ENCODE measurements at places on chromosomes 6 and 20.
A peak's percentile ranks its signal among the peaks of the same experiment; 100 is the strongest.

DNA sequence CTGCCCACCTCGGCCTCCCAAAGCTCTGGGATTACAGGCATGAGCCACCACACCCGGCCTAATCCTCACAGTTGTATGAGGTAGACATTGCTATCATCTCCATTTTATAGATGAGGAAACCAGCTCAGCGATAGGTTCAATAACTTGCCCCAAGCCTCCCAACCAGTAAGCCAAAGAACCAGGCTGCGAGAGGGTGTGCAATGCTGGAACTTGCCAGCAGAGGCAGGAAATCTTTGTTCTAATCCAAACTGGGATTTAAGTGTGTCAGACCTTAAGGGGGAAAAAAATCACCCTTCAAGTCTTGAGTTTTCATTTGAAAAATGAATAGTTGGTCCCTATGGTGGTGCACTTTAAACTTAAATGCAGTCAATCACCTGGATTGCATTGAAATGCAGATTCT lies 20.1 kb upstream of the RNGTT start:
- DNase-seq = peak; percentile 42
- H3K4me3 ChIP-seq = no peak overlapping the region
- no peaks in the 10 kb centered on the region for H3K36me3 ChIP-seq
- H3K27me3 ChIP-seq = peaks cover 4% of the 10 kb centered on the region

DNA sequence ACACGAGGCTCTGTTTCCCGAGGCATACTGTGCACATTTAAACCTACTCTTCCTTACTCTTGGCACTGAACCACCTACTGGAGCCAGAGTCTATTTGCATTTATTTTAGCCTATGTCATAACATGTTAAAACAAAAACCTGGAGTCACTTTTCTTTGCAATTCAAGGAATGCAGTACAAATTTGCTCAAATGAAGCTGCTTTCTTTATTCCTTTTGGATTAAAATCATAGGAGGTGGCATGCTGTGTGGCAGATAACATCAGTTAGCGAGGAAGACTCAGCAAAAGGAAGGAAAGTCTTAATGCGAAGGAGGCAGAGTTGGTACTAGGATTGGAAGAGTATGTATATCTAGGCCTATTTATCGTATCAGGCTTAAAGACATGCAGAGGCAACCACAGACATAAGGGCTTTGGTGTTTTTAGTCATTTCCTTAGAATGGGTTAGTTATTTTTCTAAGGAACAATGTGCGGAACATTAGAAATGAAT lies 92.9 kb downstream of the SAMD3 start:
- H3K36me3 ChIP-seq = peaks cover 71% of the 10 kb centered on the region
- H3K27ac ChIP-seq = no peak overlapping the region
- H3K27me3 ChIP-seq = no peaks in the 10 kb centered on the region

DNA sequence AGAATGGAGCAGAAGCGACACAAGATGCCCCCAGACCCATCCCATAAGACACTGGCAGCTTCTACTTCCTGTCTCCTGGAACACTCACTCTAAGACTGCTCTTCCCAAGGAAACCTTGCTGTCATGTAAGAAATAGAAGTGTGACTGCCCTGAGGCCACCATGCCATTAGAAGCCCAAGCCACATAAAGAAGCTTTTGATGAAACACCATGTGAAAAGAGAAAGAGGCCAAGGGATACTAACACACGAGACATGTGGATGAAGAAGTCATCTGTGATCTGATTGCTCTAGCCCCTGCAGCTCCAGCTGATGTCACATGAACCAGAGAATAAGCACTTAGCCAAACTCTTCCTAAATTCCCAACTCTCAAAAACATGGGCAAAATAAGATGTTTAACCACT lies 117.9 kb upstream of the PCSK2 start:
- no peak overlapping the region for H3K4me3 ChIP-seq
- no peak for DNase-seq
- no peaks in the 10 kb centered on the region for H3K27me3 ChIP-seq
- H3K27ac ChIP-seq = no peak overlapping the region

GRCh38 chr6:38797391-38797790 lies 82.3 kb downstream of the DNAH8 start:
- H3K4me1 ChIP-seq = no peaks in the 10 kb centered on the region
- no peak for DNase-seq
- no peak overlapping the region for H3K4me3 ChIP-seq
- no peaks in the 10 kb centered on the region for H3K36me3 ChIP-seq
- H3K27me3 ChIP-seq = peaks cover 37% of the 10 kb centered on the region
- H3K27ac ChIP-seq = no peak overlapping the region

- H3K36me3 ChIP-seq = peaks cover 35% of the 10 kb centered on the region
- H3K27ac ChIP-seq = no peak overlapping the region
- peaks cover 29% of the 10 kb centered on the region for H3K4me1 ChIP-seq
- no peak for DNase-seq
- H3K4me3 ChIP-seq = no peak overlapping the region
Measured at GRCh38 chr20:3126527-3126859, 33.2 kb downstream of the FASTKD5 start.

- no peaks in the 10 kb centered on the region for H3K27me3 ChIP-seq
- no peaks in the 10 kb centered on the region for H3K36me3 ChIP-seq
- peaks cover 3% of the 10 kb centered on the region for H3K4me1 ChIP-seq
- peak; percentile 26 for DNase-seq
- no peak overlapping the region for H3K4me3 ChIP-seq
- H3K27ac ChIP-seq = no peak overlapping the region
Measured at GRCh38 chr20:5658912-5659345, 91.3 kb upstream of the SHLD1 start.

GRCh38 chr6:46042355-46042999 lies 26.8 kb upstream of the CLIC5 start:
- H3K4me3 ChIP-seq = no peak overlapping the region
- DNase-seq = peak; percentile 25
- no peaks in the 10 kb centered on the region for H3K36me3 ChIP-seq

DNA sequence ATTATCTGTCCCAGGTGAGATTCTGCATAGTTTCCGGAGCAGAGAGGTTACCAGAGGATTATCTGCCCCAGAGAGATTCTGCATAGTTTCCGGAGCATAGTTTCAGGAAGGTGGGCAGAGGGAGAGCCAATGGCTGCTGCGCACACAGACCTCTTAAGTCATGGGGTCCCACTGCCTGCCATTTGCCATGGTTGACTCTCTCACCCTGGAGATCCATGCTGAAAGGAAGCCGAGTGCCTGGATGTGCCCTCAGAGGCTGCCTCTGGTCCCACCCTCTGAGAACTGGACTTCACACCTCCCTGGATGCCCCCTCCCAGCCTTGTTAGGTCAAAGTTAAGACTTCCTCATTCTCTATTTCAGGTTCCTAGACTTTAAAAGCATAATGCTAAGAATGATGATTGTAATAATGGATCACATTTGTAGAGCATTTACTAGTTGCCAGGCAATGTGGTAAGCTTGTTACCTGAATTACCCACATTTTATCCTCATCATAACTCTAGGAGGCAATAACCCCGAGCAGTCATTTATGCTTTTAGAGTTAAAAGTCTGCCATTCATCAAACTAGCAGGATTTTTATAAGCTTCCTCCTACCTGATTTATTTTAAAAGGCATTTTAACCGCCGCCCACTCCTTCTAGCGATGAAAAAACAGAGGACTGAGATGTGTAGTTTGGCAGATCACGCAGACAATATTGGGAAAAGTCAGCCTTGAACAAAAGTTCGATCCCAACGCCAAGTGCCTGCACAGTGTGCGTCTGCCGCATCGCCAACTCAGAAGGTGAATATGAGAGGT lies 11.9 kb downstream of the SERPINB9 start:
- H3K4me1 ChIP-seq = peaks cover 65% of the 10 kb centered on the region
- H3K27me3 ChIP-seq = no peaks in the 10 kb centered on the region
- H3K27ac ChIP-seq = peak overlapping the region; percentile 87
- DNase-seq = no peak
- peaks cover 73% of the 10 kb centered on the region for H3K36me3 ChIP-seq

DNA sequence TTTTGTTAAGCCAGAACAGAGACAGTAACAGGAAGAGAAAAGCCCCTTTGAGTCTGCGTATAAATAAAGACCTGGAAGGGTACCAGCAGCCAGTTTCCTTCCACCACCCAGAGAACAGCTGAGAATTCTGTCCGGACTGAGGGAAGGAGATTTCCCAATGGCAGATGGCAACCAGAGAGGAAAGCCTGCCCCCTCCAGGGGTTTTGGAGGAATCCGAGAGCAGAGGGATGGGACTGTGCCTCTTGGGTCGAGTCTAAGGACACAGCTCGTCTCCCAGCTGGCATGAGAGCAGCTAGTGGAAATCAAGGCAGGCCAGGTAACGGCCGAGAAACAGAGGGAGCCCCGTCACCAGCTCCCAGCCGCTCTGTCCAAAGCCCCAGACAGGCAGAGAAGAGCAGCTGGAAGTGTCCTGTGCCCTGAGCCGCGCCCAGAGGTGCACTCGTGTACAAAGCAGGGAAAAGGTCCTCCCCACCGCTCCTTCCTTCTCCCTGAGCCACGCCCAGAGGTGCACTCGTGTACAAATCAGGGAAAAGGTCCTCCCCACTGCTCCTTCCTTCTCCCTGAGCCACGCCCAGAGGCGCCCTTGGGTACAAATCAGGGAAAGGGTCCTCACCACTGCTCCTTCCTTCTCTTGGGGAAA lies 134.0 kb upstream of the SNX9 start:
- DNase-seq = no peak
- H3K27ac ChIP-seq = no peak overlapping the region
- H3K4me3 ChIP-seq = no peak overlapping the region
- H3K4me1 ChIP-seq = no peaks in the 10 kb centered on the region
- peaks cover 32% of the 10 kb centered on the region for H3K27me3 ChIP-seq
- H3K36me3 ChIP-seq = no peaks in the 10 kb centered on the region

- peak overlapping the region; percentile 85 for H3K27ac ChIP-seq
- no peaks in the 10 kb centered on the region for H3K27me3 ChIP-seq
- DNase-seq = peak; percentile 60
- peaks cover 2% of the 10 kb centered on the region for H3K36me3 ChIP-seq
- peak overlapping the region; percentile 99 for H3K4me3 ChIP-seq
Measured at GRCh38 chr6:53066077-53066417, 843 bp downstream of the FBXO9 start.

DNA sequence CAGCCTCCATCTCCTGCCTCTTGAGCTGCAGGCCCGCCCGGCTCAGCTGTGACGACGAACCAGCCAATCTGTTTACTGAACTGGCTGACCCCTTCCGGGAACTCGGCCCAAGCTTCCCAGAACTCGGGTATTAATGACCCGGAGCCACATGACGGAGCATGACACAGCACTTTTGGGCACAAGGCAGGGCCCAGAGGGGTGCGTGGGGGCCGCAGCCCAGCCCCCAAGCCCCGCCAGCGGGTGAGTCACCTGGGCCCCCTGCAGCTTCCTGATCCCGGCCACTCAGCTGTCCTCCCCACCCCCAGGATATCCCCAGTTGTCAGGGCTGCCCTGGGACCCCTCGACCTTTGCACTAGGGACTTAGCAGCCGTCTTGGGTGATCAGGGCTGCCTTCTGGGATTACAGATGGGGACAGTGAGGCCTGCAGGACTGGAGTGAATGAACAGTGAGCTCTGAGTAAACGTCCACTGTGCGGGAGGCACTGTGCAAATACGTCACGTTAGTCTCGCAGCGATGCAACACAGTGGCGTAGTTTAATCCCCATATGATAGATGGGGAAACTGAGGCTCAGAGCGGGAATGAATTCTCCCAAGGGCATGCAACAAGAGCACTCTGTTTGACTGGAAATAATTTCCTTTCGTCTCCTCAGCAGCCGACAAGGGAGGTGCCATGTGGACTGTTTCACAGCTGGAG lies 102.1 kb downstream of the CEBPB start:
- H3K27me3 ChIP-seq = peaks cover 26% of the 10 kb centered on the region
- H3K27ac ChIP-seq = no peak overlapping the region
- no peaks in the 10 kb centered on the region for H3K36me3 ChIP-seq
- H3K4me1 ChIP-seq = peaks cover 24% of the 10 kb centered on the region
- peak; percentile 28 for DNase-seq
- no peak overlapping the region for H3K4me3 ChIP-seq

- H3K4me1 ChIP-seq = peaks cover 65% of the 10 kb centered on the region
- peak overlapping the region; percentile 99 for H3K4me3 ChIP-seq
- H3K27me3 ChIP-seq = no peaks in the 10 kb centered on the region
- H3K36me3 ChIP-seq = peaks cover 60% of the 10 kb centered on the region
- DNase-seq = no peak
Measured at GRCh38 chr6:158816329-158816728, 2.8 kb downstream of the EZR start.

GRCh38 chr6:24053057-24053456 lies 73.0 kb upstream of the NRSN1 start:
- H3K4me1 ChIP-seq = no peaks in the 10 kb centered on the region
- no peak for DNase-seq
- no peak overlapping the region for H3K4me3 ChIP-seq
- no peak overlapping the region for H3K27ac ChIP-seq

- H3K27me3 ChIP-seq = no peaks in the 10 kb centered on the region
- peaks cover 2% of the 10 kb centered on the region for H3K4me1 ChIP-seq
- H3K36me3 ChIP-seq = peaks cover 61% of the 10 kb centered on the region
- no peak overlapping the region for H3K4me3 ChIP-seq
- no peak overlapping the region for H3K27ac ChIP-seq
Measured at GRCh38 chr20:38083338-38084048, 49.9 kb downstream of the RPRD1B start.

DNA sequence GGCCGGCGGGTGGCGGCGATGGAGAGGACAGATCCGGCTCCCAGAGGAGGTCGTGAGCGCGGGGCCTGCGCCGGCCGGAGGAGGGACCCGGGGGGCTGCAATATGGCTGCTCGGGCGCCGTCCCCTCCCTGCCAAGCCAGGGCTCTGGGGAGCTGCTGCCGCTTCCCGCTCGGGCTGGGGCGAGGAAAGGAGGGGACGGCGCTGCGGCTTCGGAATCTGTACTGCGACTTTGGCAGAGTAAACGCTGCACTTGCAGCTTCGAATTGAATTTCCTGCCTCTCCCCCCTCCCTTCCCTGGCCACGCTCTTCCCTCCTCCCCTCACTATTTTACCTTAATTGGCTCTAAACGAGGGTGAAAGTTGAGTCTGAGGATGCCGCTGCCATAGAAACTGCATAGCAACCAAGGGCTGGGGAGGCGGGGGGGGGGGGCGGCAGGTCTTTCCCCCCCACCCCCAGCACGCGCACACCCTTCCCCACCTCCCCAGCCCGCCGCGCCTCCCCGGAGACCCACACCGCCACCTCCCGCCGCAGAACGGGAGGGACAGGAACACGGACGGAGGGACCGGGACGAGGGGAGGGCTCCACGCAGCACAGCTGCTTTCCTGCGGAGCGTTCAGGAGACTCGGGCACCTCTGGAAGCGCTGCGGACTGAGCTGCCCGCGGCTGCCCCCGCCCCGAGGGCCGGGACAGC lies 93.9 kb downstream of the RNASET2 start:
- DNase-seq = peak; percentile 62
- H3K36me3 ChIP-seq = no peaks in the 10 kb centered on the region
- H3K27ac ChIP-seq = no peak overlapping the region
- H3K4me3 ChIP-seq = peak overlapping the region; percentile 80
- H3K27me3 ChIP-seq = peaks cover 47% of the 10 kb centered on the region
- peaks cover 7% of the 10 kb centered on the region for H3K4me1 ChIP-seq

DNA sequence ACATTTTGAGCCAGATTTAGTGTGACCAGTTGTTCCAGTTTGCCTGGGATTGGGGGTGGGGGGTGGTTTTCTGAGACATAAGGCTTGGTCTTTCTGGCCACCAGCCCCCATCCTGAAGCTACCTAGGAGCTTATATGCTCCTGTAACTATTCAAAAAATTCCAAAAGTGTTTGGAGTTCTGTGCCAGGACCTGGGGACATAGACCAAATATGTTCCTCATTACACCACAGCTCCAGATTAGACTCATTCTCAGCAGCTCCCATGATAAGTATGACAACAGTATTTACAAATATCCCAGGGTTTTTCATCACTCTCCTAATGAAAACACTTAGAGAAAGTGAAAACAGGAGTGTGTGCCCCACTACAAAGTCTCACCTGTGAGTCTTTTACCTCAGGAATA lies 37.8 kb upstream of the RNF144B start:
- H3K27ac ChIP-seq = no peak overlapping the region
- no peak overlapping the region for H3K4me3 ChIP-seq
- peaks cover 9% of the 10 kb centered on the region for H3K27me3 ChIP-seq
- no peaks in the 10 kb centered on the region for H3K4me1 ChIP-seq
- no peak for DNase-seq
